GM04504 (cell line): ENCODE measurements at places on chromosomes 2 and 18.

- DNase-seq: no peak
These were observed 6.0 kb upstream of the ALLC start for GRCh38 chr2:3651691-3652648.

DNA sequence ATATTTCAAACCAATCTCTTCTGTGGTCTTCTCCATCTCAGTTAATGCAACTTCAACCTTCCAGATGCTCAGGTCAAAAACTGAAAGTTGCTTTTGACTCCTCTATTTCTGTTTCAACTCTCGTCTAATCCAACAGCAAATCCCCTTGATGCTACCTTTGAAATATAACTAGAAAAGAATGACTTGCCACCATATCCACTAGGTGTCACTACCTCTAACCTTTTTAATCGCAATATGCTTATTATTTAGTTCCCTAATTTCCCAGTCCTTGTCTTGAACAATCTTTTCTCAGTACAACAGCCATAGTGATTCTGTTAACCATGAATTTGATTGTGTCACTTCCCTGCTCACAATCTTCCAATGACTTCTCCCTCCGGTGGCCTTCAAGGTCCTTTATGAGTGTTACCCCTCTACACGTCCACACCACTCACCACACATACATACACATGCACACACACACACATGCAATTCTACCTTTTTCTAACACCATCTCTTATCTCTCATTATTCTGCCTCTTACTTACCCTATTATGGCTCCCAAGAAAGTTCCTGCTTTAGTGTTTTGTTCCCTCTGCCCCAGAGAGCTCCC lies 245.5 kb upstream of the KCNJ3 start:
- DNase-seq: no peak

- no peak for DNase-seq
These were observed 228.5 kb downstream of the TTC32 start for GRCh38 chr2:19673213-19673791.

- no peak for DNase-seq
These were observed 44.9 kb upstream of the ID2 start for GRCh38 chr2:8636721-8637636.

DNA sequence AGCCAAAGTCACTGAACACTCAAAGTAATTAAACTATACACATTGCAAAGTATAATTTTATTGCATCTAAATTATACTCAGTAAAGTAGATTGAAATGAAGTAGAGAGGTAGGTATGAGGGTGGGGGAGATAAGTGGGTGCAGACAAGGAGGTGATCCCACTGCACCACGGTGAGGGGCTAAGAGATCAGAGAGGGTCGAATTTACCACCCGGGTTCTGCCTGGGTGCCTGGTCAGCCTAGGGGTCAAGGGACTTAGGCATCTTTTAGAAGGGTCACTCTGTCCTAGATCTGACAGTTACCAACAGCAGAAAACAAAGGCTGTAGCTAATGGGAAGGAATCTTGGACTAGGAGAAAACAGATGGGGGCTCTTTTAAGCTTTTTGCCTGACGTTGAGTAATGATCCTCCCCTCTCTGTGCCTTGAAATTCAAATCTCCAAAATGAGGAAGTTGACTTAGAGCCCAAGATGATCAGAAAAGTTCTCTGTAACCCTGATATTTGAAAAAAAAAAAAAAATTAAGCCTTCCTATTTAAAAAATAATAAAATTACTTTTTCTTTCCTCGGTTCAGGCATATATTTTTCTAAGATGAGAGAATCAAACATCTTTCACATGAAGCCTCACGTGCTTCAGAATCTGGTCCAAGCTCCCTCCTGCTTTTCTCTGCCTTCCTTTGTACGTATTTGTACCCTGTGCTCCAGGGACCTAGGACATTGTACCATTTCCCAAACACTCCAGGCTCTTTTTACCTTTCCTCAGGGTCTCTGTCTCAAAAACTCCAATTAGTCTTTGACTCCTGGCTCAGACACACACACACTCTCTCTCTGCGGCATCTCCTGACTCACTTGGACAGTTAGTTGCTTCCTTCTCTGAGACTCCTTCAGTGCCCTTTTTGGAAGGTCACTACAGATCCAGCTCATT lies 353.9 kb downstream of the CYRIA start:
- DNase-seq: no peak

DNA sequence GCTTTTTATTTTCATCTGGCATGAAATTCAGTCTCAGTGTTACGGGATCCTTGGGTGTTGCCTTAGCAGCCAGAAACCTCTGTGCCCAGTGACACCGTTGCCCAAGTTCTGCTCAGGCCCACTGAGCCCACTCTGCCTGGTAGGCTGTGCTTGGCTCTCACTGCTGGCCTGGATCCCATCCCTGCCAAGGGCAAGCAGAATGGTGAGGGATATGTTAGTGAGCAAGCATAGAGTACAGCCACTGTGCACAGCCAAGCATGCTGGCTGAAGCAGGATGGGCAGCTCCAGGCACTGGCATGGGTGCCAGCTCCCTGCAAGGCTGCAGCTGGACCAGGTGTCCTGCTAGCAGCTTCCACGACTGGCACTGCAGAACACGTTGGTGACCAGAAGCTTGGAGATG lies 194.7 kb upstream of the TFPI start:
- DNase-seq: no peak

DNA sequence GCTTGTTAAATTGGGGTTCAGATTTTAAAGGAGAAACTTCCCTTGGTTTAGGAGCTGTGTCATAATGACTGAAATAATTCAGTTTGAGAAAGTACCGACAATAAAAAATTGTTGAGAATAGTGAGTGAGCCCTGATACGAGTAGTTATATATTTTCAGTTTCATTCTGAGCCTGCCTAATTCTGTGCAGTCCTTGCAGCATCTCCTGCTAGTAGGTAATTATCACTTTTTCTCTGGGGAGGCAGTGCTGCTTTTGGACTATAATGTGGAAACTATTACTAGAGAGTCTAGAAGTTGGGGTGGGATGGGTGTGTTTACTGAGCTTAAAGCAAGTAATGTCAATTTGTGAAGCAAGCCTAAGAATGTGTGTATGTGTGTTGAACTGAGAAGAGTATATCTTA lies 21.7 kb downstream of the ZNF638 start:
- no peak for DNase-seq

- no peak for DNase-seq
These were observed 91.3 kb upstream of the TNP1 start for GRCh38 chr2:216951171-216951570.

DNA sequence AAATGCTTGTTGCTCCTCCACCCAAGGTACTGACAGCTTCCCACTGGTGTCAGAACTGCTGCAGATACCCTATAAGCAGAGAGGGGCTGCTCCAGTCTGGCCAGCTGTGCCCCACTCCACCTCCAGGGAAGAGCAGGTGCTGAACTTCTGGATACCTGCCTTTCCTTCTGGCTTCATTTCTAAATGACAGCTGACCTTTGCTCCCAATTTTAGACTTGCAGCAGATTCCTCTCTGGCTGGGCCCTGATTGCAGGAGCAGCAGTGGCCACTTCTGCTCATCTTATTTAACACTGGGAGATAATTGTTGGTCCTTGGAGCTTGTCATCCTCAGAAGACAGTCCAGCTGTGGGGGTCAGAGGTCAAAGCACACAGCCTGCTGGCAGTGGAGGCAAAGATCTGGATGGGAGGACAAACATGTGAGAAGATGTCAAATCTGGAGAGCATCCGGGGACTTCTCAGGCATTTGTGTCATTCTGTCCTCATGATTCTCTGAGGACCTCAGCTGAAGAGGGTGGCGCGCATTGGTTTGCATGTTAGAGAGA lies 38.9 kb downstream of the SETBP1 start:
- DNase-seq: no peak

GRCh38 chr2:232533944-232534710 lies 5.4 kb upstream of the CHRNG start:
- DNase-seq: no peak

GRCh38 chr2:134320930-134321329 lies 67.1 kb downstream of the MGAT5 start:
- DNase-seq: no peak

GRCh38 chr18:44238454-44238853 lies 442.2 kb upstream of the SETBP1 start:
- no peak for DNase-seq

GRCh38 chr2:30958918-30959265 lies 151.6 kb upstream of the CAPN13 start:
- no peak for DNase-seq

GRCh38 chr18:30106356-30106755 lies 936.2 kb downstream of the DSC3 start:
- DNase-seq: no peak

- DNase-seq: no peak
These were observed 217.1 kb downstream of the TCF4 start for GRCh38 chr18:55370936-55371335.

GRCh38 chr2:35503311-35503710 lies 852.3 kb upstream of the CRIM1 start:
- DNase-seq: no peak

- no peak for DNase-seq
These were observed 5.9 kb upstream of the POMC start for GRCh38 chr2:25174192-25174861.

GRCh38 chr2:176130147-176130956 lies 847 bp downstream of the HOXD8 start:
- DNase-seq: no peak

DNA sequence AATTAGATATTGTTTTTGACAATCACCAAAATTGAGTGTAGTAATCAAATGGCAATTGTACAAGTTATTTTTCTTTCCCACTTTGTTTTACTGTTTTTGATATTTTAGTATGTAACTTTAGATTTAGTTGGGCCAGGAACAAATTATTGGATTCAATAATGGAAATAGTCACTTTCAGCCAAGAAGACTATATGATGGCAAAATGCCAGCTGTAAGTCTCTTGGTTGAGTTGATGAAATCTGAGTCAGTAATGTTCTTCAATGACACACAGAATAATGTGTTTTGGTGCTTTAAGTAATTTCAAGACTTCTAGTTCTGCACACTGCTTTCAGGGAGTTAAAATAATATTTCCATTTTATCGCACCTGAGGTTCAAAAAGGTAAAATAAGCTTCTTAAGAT lies 2022.0 kb upstream of the CELF4 start:
- DNase-seq: no peak

DNA sequence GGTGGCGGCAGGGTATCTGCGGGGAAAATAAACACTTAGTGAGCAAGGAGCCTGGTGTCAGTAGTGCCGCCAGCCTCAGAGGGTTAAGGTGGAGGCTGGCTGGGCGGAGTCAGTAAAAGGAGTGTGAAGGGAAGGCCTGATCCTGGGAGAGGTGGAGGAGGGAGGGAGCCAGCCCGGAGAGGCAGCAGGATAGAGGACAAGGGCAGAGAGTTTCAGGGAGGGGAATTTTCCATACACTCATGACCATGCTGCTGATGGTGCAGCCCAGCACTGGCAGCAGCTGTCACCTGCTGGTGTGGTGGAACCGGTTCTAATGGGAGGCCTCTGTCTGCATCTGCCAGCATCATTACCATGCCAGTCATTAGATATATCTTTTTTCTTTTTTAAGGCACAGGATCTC lies 2.0 kb upstream of the TEX44 start:
- no peak for DNase-seq

- DNase-seq: no peak
These were observed 182.4 kb upstream of the ERBB4 start for GRCh38 chr2:212721026-212721451.

- DNase-seq: no peak
These were observed 53.4 kb downstream of the THADA start for GRCh38 chr2:43542285-43542933.

- no peak for DNase-seq
These were observed 5.5 kb upstream of the CYP26B1 start for GRCh38 chr2:72153026-72153791.

DNA sequence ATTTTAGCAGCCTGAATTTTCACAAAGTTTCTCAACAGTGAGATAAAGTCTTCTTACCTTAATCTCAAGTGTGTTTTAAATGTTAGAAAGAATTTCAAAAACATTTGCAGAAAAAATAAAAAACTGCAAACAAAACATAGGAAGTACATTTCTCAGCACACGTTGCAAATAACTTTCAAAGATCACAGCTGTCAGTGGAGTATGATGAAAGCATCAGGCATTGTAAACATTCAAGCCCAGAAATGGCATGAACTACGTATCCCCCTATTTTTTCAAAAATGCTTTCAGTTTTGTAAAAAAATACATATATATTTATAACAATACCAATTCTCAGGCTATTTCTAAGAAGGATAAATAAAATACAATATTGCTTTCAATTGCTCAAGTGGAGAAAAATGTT lies 320.6 kb upstream of the TFPI start:
- DNase-seq: no peak

DNA sequence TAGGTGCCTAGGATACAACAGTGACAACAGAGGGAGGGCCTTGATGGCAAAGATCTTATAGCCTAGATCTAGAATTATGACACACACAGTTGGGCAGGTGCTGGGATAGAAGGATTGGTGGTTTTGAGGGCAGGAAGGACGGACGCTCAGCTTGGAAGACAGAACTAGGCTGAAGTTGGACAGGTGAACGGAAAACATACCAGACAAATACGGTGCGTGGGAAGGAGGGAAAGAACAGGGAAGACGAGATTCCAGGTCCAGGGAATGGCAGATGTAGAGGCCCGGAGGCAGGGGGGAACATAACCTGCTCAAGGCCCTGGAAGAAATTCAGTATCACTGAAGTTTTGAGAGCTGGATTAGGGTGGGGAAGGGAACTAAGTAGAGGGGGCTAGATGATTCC lies 40.8 kb downstream of the CRACDL start:
- DNase-seq: no peak

DNA sequence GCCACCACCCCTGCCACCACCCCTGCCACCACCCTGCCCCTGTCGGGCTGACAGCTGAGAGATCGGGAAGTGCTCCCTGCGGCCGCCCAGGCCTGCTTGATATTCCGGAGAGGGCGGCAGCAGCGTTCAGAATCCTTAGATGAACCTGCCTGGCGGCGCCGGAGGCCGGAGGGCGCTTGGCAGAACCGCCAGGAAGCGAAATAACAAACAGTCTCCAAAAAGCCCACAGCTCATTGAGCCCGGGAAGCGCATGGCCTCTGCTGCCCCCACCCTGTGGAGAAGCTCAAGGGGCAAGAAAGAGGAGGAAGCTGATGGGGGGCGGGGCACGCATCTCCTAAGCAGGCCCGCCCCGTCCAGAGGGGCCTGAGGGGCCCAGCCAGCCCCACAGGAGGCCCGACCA lies 92.2 kb upstream of the MBOAT2 start:
- DNase-seq: no peak

- DNase-seq: no peak
These were observed 141.4 kb downstream of the BCL2 start for GRCh38 chr18:63177919-63178821.

DNA sequence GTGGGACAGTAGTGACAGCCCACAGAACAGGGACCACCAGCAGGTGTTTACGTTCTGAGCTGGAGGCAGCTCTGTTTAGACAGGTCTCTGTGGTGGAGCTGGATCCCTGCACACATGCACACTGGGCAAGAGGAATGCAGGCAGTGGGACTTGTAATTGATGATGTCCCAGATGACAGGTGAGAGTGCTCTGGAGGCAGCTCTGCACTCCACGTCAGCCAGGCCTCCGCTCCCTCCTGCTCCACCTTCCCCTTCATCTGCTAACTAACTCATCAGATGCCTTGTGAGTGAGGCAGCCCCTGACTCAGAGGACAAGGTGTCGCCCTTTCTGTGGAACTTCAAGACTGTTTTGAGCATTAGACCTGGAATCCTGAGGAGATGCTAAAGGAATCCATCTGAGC lies 53.2 kb downstream of the SH3YL1 start:
- no peak for DNase-seq
